PC-3 (cell line): ENCODE measurements at places on chromosomes 3 and 15. TPM values are rescaled to one million over a fixed set of nuclear protein-coding genes. Genes with fewer than 3 reads are reported as not detected.

DNA sequence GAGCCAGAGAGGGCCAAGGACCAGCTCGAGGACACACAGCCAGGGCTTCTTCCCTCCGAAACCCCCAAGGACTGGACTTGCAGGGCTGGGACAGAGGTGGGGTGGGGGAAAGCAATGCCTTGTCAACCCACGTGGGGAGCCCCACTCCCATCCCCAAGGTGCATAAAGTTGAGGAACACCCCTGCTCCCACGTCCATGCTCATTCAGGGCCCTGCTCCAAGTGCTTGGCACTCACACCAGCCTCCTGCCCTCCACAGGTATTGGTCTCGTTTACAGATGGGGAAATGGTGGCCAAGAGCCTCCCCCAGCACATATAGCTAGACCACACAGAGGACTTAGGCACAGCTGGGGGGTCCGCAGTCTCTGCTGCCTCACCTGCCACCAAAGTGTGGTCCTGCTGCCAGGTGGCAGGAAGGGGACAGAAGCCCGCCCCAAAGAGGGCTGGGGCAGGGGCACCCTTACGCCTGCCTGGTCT, 50.5 kb upstream of the CSPG4 start:
- no peaks in the 10 kb centered on the region for H3K27me3 ChIP-seq
- no peaks in the 10 kb centered on the region for H3K36me3 ChIP-seq
- H3K4me1 ChIP-seq: no peaks in the 10 kb centered on the region; the same call in 1 of the 2 replicates
- no peak overlapping the region for H3K27ac ChIP-seq

DNA sequence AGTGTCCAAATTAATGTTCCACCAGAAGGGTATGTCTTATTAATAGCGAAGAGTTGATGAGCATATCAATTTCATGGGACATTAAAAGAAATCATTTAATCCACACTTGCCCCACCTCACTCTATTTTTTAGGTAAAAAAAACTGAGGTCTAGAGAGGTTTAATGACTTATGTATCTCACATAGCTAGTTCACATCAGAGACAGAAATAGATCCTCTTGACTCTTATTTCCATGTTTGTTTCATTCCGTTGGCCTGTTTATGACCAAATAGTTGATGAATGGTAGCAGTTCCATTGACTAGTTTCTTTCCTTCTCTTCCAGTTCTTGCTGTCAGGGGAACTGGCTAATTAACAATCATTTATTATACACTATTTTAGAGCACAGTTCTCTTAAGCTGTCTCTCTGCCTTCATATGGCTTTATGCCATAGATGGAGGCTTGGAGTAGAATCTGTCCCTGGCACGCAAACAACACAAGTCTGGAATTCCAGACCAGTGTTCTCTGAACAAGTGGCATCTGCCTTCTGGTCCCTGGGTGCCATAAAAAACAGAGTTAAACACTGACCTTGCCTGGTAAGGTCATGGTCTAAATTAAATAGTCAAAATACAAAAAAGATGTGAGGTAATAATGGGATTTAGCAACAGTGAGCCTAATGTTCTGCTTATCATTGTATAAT, 220.0 kb upstream of the CGNL1 start:
- no peaks in the 10 kb centered on the region for H3K27me3 ChIP-seq
- peaks cover 8% of the 10 kb centered on the region for H3K36me3 ChIP-seq
- no peak overlapping the region for H3K27ac ChIP-seq
- DNase-seq: no peak
- H3K4me3 ChIP-seq: no peak overlapping the region

GRCh38 chr15:58241872-58242271, 103.7 kb downstream of the AQP9 start:
- DNase-seq: peak; percentile 15
- H3K4me3 ChIP-seq: no peak overlapping the region
- no peak overlapping the region for H3K27ac ChIP-seq
- H3K36me3 ChIP-seq: no peaks in the 10 kb centered on the region
- no peaks in the 10 kb centered on the region for H3K27me3 ChIP-seq
- no peaks in the 10 kb centered on the region for H3K4me1 ChIP-seq

DNA sequence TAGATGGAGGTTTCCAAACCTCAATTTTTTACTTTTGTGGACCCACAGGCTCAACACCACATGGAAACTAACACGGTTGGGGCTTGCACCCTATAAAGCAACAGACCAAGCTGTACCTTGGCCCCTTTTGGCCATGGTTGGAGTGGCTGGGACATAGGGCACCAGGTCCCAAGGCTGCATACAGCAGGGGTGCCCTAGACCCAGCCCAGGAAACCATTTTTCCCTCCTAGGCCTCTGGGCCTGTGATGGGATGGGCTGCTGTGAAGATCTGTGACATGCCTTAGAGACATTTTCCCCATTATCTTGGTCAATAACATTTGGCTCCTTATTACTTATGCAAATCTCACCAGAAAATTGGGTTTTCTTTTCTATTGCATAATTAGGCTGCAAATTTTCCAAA, 337.0 kb upstream of the CADM2 start:
- H3K4me1 ChIP-seq: no peaks in the 10 kb centered on the region
- H3K27ac ChIP-seq: no peak overlapping the region
- DNase-seq: no peak
- H3K36me3 ChIP-seq: no peaks in the 10 kb centered on the region
- no peaks in the 10 kb centered on the region for H3K27me3 ChIP-seq
- H3K4me3 ChIP-seq: no peak overlapping the region

DNA sequence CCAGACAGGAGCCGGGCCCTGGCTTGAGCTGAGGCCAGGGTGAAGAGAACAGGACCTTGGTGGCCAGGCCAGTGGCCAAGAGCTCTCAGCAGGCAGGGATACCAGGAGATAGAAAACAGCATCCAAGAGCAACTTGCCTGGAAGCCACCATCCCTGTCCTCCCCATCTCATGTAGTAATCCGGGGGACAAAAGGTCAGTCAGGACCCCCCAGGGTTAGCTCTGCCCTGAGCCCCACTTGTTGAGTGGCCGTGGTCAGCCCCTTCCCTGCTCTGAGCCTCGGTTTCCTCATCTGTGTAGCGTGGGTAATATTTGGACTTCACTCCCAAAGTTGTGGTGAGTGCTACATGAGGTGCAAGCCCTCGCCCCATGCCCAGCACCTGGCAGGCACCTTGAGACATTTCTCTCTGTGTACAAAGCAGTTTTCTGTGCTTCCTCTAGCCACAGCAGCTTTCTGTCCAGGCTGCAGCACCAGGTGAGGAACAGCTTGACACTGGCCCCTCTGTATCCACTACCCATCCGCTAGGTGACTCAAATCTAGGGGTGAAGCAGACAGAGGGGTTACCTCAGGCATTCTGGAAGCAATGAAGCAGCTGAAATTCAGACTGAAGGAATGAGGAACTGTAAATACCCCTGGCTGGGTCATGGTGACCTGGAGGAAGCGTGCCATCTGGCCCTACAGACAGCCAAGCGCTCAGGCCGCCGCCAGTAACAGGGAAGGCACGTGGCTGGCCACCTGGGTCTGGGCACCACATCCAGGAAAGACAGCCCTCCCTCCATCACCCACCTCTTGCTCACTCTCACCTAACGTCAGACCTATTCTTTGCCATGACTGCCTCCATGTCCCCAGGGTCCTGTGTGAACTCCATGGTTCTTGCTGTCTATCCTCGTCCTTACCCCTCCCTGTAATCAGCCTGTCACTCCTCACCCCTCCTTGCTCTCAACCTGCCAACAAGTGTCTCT, 6.7 kb downstream of the CISH start:
- H3K36me3 ChIP-seq: no peaks in the 10 kb centered on the region
- no peak overlapping the region for H3K27ac ChIP-seq
- no peaks in the 10 kb centered on the region for H3K27me3 ChIP-seq
- H3K4me3 ChIP-seq: no peak overlapping the region
- no peak for DNase-seq

DNA sequence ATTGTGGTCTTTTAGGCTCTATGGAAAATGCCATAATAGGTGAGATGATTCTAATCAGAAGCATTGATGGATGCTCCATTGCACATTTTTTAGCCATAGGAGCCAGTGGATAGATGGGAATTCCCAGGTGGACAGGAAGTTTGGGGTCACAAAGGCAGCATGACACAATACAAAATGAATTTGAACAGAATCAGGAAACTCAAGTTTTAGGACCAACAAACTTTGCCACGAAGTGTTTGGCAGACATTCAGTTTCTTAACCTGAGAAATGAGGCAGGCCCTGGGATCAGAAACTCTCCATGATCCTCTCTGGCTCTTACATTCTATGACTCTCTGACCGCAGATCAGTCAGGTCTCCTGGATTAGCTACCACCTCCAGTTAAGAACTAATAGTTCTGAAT, 275.4 kb downstream of the TIGIT start:
- no peak overlapping the region for H3K4me3 ChIP-seq
- H3K4me1 ChIP-seq: no peaks in the 10 kb centered on the region
- no peaks in the 10 kb centered on the region for H3K36me3 ChIP-seq
- H3K27me3 ChIP-seq: no peaks in the 10 kb centered on the region
- peak; percentile 38 for DNase-seq
- no peak overlapping the region for H3K27ac ChIP-seq

- H3K36me3 ChIP-seq: no peaks in the 10 kb centered on the region
- H3K4me3 ChIP-seq: no peak overlapping the region
- no peak for DNase-seq
- H3K27me3 ChIP-seq: peaks cover 54% of the 10 kb centered on the region
Observed at GRCh38 chr15:99863550-99864198, 130.4 kb upstream of the LYSMD4 start.

GRCh38 chr3:197456261-197457091, 99.3 kb downstream of the BDH1 start:
- no peaks in the 10 kb centered on the region for H3K27me3 ChIP-seq
- no peaks in the 10 kb centered on the region for H3K4me1 ChIP-seq
- H3K4me3 ChIP-seq: no peak overlapping the region
- DNase-seq: no peak
- H3K27ac ChIP-seq: no peak overlapping the region
- H3K36me3 ChIP-seq: no peaks in the 10 kb centered on the region

DNA sequence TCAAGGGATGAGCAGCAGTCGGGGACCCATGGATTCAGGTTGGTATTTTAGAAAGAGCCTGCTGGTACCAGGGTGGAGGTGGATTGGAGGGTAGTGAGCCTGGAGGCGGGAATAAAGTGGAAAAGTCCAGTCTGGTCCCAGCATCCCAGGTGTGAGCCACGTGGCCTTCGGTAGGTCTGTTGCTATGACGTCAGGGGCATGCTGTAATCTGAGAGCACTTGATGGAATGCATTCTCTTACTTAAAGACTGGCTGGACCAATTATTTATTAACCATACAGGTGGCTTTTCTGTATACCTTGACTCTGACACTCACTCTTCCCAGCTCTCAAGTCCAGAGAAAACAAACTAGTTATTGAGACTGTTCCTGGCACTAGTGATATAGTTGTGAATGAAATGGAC, 389.9 kb upstream of the RGMA start:
- no peak for DNase-seq
- no peak overlapping the region for H3K4me3 ChIP-seq
- no peaks in the 10 kb centered on the region for H3K36me3 ChIP-seq
- no peaks in the 10 kb centered on the region; the same call in none of the 2 replicates for H3K27me3 ChIP-seq

DNA sequence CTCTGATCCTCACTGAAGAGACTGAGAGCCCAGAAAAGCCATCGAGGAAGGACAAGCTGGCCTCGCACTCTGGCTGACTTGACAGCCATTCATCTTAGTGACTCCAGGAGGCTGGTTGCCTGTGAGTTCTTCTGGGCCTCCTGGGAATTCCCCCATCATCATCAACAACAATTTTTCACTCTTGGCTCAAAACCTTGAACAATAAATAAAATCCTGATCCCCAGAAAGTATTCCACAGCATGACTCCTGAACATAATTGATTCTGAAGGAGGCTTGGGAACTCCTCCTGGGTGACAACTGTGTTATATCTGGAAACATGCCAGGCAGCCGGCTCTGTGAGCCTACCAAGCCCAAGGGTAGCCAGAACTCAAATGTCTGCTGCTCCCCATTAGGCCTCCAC, 188.6 kb downstream of the SHQ1 start:
- peaks cover 31% of the 10 kb centered on the region for H3K4me1 ChIP-seq
- H3K4me3 ChIP-seq: no peak overlapping the region
- H3K27ac ChIP-seq: no peak overlapping the region
- H3K36me3 ChIP-seq: no peaks in the 10 kb centered on the region
- H3K27me3 ChIP-seq: 0 out of 2 replicates have a peak, but pooled peaks cover 5% of the 10 kb centered on the region
- no peak for DNase-seq

- peaks cover 21% of the 10 kb centered on the region for H3K4me1 ChIP-seq
- no peak for DNase-seq
- H3K4me3 ChIP-seq: no peak overlapping the region
- no peak overlapping the region for H3K27ac ChIP-seq
- no peaks in the 10 kb centered on the region for H3K36me3 ChIP-seq
Observed at GRCh38 chr3:149271669-149272068, 50.0 kb upstream of the CP start.

The MUC13 gene
- total RNA-seq: 0.04 TPM in 1 of 2 replicates, not detected in the other

The ZMYND10 gene
- total RNA-seq: 1.6 and 3.9 TPM in 2 replicates

The GOLGA6L9 gene
- total RNA-seq: 5.6 and 8.1 TPM in 2 replicates
